ENCODE measurements at places on chromosomes 16 and 17.

DNA sequence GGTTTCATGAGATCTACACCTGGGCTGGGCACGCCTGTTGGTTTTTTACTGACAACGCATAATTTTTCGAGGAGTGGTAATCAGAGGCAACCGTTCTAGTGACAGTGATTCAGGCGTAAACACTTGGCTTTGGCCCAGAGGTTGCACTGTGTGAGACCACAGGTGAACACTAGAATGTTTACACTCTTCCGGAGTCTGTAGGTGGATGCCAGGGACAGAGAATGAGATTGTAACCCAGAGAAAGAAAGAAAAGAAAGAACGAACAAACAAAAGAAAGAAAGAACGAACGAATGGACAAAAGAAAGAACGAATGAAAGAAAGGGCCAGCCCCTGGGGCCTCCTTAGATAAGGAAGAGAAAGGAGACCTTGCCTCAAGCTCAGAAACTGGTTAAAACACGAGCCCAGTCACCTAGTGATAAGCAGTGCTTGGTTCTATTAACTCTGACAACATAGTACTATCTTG, 113.2 kb downstream of the PRKCB start:
- DNase-seq, result peak; percentile 68

DNA sequence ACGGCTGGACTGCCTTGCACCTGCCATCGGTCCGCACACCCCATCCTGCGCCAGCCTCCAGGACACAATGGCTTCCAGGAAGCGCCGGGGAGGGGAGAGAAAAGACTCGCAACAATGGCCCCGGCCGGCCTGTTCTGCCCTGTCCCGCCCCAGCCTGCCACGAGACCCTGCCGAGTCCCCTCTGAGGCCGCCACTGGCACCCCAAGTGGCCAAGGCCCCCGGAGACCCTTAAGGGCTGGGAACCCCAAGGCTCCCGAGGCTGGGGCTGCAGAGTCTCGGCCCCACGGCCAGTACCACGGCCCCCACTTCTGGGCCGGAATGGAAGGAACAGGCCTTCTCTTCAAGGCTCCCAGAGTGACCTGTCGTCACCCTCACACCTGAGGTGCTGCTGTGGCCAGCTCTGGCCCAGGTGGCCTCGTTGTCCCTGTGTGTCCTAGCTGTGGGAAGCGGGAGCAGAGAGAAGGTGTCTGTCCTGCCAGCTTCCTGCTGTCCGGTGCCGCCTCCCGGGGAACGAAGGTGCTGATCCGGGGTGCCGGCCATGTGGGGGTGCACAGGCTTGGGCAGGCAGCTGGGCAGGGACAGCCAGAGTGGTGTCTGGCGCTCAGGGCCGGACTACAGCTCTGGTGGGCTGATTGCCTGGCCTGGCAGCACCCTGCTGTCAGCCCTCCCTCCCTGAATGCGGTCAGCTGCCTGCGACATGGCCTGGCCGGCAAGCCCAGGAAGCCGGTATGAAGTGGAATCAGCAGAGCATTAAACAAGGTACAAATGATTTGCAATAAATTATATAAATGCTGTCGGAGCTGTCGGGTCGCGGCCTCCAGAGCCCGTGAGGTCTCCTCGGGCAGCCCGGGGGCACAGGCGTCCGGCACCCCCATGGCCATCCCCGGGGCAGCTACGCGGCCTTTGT, 8.2 kb upstream of the CACNA1H start:
- DNase-seq, result no peak

DNA sequence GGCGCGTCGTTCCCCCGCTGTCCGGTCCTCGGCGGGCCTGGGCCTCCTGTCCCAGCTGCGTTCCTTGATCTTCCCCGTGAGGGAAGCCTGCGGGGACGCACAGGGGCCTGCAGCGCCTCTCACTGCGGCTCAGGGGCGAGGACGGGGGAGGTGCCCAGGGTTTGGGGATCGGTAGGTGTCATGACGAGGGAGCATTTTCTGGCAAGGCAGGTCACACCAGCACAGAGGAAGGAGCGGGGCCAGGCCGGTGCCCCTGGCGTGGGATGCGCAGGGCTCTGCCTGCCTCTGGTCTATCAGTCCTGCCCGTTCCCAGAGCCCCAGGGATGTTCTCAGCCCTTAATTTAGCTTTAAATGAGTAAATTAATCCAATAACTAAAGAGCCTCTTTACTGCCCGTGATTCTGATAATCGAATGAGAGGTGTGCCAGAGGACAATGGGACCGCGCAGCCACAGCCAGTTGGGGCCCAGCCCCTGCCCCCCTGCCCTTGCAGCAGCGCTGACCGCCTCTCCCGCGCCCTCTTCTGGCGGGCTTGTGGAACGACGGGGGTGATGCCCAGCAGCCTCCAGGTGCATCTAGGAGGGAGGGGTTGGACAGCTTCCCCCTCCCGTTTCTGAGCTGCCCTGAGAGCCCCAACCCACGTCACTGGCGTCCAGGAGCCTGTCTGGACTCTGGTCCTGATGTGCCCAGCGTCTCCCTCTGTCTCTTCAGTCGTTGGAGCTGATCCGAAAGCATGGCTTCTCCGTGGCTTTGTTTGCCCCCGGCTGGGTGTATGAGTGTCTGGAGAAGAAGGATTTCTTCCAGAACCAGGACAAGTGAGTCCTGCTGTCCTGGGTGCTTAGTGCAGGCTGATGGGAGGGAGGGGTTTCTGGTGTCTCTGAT, 7.9 kb downstream of the ENGASE start:
- DNase-seq, result peak; percentile 25

DNA sequence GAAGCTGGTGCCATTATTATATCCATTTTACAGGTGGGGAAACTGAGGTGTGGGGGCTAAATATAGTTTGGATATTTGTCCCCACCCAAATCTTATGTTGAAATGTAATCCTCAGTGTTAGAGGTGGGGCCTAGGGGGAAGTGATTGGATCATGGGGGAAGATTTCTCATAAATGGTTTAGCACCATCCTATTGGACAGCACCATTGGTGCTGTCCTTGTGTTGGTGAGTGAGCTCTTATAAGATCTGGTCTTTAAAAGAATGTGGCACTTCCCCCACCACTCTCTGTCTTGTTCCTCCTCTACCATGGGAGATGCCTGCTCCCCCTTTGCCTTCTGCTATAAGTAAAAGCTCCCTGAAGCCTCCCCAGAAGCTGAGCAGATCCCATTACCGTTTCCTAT, 119.8 kb upstream of the SEC14L1 start:
- DNase-seq, result no peak

GRCh38 chr16:85916141-85916890, 17.4 kb downstream of the IRF8 start:
- DNase-seq, result no peak
